ENCODE measurements at places on chromosomes 2 and 18.

- no peak for DNase-seq
Measured at GRCh38 chr18:8793445-8794155, 88.2 kb downstream of the MTCL1 start.

GRCh38 chr2:156436497-156437085 lies 412 bp downstream of the GPD2 start:
- no peak for DNase-seq

- no peak for DNase-seq
Measured at GRCh38 chr2:44969936-44970335, 28.4 kb downstream of the SIX3 start.

DNA sequence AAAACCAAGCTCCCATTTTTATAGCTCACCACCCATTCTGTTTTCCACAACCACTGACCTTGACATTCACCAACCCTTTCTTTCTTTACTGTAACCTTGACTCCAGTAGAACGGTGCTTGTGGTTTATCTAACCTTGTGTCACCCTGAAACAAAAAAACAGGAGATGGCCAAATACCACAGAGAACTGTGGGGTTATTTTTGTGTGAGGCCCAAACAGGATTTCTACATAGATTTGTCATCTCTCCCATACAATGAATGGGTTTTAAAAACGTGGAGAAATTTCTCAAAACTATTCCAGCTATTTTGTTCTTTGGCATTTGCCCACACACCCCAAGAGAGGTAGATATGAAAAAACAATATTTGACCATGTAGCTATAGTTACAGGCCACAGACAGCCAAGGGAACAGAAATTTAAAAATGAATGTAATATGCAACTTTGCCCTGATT lies 231.3 kb upstream of the TANK start:
- no peak for DNase-seq

- DNase-seq: no peak
Measured at GRCh38 chr2:56889738-56890137, 705.9 kb downstream of the CCDC85A start.

GRCh38 chr18:26865557-26865956 lies at the start of gene AQP4:
Gene AQP4, minus strand, starts transcription at chr18:26865707. Its CDS starts 18 bp downstream, at chr18:26865689.
- no peak for DNase-seq

All from fibroblast of the conjunctiva (primary cell).